Mammary epithelial cell (primary cell): ENCODE measurements at places on chromosomes 7 and 10.

DNA sequence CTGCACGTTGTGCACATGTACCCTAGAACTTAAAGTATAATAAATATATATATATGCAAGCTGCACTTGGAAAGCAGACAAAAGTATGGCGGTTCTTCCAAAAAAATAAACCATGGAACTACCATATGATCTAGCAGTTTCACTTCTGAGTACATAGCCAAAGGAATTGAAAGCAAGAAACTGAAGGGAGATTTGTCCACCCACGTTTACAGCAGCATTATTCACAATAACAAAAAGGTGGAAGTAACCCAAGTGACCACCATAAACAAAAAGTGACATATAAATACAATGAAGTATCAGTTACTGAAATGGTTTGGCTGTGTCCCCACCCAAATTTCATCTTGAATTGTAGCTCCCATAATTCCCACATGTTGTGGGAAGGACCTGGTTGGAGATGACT lies 525.3 kb upstream of the CELF2 start:
- DNase-seq = no peak

DNA sequence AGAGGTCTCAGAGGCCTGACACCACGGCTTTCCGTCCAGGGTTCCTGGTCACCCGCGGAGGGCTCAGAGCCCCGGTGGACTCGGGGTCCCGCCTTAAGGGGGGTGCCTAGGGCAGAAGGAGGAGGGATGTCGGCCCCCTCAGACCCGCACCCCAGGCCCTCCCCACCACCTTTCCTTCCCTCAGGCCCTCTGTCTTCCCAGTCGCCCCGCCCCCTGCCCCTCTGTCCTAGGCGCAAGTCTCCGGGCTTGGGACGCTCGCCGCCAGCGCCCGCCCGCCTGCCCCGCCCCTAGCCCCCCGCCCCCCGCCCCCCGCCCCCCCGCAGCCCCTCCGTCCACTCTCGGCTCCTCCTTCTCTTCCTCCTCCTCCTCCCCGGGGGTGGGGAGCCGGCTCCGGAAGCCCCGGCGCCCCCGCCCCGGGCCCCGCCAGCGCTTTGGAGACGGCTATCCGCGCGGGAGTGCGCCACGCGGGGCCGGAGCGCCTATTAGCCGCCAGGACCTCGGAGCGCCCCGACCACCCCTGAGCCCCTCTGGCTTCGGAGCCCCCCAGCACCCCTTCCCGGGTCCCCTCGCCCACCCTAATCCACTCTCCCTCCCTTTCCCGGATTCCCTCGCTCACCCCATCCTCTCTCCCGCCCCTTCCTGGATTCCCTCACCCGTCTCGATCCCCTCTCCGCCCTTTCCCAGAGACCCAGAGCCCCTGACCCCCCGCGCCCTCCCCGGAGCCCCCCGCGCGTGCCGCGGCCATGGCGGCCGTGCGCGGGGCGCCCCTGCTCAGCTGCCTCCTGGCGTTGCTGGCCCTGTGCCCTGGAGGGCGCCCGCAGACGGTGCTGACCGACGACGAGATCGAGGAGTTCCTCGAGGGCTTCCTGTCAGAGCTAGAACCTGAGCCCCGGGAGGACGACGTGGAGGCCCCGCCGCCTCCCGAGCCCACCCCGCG lies at the start of gene AEBP1:
Gene AEBP1 (plus strand): TSS at position 423 of the 937 bp plus-strand sequence. CDS start 321 bp downstream, at position 744.
- no peak for DNase-seq

DNA sequence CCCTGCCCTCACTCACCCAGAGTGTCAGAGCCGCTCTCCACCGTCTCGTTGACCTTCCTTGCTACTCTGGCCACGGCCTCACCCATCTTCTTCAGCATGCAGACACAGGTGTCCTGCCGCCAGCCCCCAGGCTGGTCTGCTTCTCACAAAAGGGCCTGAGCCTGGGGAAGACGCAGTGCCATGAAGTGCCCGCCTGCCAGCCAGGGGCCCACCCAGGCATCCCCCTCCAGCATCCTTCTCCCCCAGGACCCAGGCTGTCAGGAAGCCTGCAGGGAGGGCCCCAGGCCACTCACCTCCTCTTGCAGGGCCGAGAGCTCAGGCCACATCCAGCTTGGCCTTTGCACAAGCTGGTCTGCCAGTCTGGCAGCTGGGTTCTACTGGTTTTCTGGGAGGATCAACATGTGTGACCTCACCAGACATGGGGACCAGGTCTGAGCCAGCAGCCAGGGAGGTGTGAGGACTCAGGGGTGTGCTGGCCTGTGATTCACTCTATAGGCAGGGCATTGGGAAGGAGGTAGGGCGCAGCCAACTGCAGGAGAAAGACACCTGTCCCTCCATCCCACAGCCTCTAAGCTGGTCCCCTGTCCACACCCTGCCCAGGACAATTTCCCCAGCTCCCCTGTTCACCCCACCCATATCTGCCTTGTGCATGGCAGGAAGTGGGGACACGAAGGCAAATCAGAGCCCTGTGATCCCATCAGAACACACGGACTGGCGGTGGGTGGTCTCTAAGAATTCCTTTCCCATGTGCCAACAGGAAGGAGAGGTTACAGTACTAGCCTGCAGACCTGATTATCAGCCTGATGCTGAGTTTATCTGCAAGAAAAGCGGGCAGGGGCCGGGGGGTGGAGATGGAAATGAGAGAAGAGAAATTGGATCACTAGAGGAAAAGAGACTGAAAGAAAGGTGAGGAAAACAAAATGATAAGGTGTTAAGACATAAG lies 5.7 kb downstream of the LRRC20 start:
- DNase-seq = peak; percentile 63

DNA sequence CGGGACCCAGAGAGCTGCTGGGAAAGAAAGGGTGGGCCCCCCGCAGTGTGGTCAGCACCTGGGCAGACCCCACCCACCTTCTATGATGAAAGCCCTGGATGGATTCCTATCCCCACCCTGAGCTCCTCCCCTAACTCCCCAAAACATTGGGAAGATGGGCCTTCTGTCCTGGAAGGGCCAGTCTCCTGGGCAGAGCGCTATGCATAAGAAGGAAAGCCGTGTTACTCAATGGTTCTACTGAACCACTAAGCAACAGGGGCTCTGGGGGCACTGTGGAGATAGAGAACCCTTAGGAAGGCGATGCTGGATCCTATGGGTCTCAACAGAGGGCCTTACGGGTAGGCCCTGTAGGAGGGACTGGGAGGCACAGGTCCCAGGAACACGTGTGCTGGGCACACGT lies 30.7 kb upstream of the INSIG1 start:
- no peak for DNase-seq

GRCh38 chr7:30180718-30181117 lies 45.9 kb downstream of the MTURN start:
- DNase-seq = no peak

DNA sequence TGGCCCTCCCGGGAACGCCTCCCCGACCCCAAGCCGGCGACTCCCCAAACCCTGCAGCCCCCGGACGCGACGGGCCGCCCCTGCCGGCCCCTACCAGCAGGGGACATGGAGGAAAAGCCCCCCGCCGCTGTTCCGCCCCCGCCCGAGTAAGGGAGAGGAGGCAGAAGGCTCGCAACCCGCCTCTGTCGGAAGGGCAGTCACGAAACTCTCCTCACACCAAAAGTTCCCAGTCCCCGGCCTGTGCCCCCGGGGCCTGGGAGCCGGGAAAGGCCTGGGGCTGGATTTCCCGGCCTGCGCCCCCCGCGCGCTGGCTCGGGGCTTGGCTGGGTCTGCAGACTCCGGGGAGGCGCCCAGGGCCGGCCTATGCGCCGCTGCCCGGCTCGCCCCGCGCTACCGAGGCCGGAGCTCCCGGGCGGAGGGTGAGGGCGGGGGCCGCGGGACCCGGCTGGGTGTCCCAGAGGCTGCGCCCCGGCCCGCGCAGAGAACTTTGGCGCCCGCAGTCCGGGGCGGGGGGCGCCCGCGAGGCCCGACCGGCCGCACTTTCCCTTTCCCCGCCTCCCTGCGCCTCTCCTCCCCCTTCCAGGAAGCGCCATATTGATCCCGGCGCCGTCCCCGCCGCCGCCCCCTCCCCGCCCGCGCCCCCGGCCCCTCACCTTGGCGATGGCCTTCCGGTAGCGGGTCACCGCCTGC lies 728 bp downstream of the PARD3 start:
- DNase-seq = peak; percentile 30

- no peak for DNase-seq
Observed at GRCh38 chr7:95972523-95972922, 200.2 kb downstream of the DYNC1I1 start.

GRCh38 chr7:107609811-107610261 lies 29.8 kb downstream of the BCAP29 start:
- no peak for DNase-seq
